Activated naive CD4-positive, alpha-beta T cell (primary cell): ENCODE measurements at places on chromosomes 3 and 15.

- no peak for DNase-seq
Measured at GRCh38 chr3:100129941-100130340, 15.6 kb upstream of the FILIP1L start.

GRCh38 chr15:39921274-39921638 is 1.2 kb upstream of the GPR176 start:
- DNase-seq = no peak

DNA sequence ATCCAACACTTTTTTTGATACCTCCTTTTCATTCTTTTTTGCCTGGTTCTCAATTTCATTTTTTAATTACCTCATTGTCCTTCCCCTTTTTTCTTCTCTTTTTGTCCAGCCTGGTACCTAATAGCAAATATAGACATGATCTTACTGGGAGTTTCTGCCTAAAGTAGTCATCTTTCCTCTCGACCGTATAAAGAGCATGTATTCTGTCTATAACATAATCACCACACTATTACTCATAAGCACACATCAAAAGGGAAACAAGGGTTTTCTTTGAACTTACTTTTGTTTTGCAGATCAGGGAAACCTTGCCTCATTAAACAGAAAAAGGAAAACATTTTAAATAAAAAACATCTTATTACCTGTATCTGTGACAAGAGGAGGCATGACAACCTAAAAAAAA is 33.0 kb downstream of the FAM98B start:
- DNase-seq = no peak

DNA sequence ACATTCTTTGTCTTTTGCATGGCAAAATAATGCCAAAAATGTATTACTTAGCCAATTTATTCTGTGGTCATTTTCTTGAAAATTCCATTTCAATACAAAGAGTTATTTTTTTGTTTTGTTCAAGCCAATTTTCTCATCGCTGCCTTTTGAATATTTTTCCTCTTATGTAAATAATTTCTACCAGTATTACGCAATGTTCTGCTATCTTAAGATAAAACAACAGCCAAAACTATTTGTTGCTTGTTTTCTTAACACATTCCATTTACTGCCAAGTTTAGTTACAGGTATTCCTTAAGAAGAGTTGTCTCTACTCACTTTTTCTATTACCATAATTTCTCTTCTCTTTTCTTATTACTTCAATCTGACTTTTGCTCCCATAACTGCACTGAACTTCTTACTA is 163.1 kb downstream of the ROBO1 start:
- DNase-seq = no peak

GRCh38 chr3:20772869-20773268 is 586.9 kb upstream of the SGO1 start:
- no peak for DNase-seq

- DNase-seq = no peak
Measured at GRCh38 chr3:45003859-45004258, 22.2 kb upstream of the CLEC3B start.

- no peak for DNase-seq
Measured at GRCh38 chr3:51350751-51351150, 34.3 kb upstream of the MANF start.

DNA sequence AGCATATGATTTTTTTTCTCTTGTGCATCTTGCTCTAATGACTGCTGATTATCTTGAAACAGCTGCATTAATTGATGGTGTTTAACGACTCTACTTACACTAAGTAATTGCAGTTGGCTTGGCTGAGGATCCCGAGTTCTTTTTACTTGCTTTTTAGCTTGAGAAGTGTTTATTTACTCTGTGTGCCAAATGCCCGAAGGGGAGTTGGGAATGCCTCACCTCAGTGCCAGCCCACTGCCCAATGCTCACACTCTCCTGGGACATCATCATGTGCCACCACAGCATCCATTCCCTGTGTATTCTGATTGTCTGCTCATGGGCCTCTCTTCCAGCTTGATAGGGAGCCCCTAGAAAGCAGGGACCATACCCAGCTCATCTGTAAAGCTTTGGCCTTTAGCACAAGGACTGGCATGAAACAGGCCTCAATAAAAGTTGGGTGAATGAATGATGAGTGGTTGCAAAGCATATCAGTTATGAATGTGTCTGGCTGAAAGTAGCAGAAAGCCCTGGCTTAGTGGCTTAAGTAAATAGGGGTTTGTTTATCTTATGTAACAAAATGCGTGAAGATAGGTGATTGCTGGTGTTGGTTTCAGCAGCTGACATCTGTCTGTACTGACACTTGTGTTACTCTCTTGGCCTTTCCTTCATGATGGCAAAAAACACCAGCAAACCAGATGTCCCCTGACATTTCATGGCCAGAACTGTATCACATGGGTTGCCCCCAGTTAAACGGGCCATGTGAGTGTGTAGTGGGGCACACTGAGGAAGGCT is 8.1 kb downstream of the PXYLP1 start:
- DNase-seq = no peak

DNA sequence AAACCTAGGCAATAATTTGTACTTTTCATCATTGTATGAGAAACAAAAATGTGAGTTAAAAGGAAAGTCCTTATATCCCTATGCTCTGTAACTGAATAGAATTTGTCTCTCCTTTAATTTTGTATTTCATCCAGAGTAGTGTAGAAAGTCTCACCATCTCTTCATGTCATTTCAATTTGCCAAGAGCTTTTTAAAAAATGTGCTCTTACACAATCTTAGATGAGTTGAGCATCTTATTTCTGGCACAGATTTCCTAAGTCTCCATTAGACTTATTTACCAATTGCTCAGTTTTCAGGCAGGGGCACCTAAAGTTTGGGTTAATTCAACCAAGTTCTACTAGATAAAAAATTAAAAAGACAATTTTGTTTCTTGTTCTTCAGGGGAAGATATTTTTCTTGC is 201.5 kb upstream of the RBMS3 start:
- DNase-seq = no peak

DNA sequence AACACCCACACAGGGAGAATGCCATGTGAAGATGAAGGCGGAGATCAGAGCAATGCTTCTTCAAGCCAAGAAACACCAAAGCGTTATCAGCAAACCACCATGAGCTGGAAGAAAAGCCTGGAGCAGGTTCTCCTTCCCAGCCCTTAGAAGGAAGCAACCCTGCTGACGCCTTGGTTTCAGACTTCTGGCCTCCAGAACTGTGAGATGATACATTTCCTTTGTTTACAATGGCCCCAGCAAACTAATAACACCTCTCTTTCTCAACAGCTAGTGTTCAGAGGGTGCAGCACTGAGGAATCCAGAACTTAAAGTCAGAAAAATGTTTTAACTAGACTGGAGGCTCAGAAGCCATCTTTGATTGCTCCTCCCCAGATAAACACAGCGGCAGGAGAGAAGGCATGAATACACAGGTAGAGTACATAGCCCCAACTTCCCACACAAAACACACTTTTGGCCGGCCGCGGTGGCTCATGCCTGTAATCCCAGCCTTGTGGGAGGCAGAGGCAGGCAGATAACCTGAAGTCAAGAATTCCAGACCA is 132.4 kb upstream of the LPP start:
- no peak for DNase-seq

DNA sequence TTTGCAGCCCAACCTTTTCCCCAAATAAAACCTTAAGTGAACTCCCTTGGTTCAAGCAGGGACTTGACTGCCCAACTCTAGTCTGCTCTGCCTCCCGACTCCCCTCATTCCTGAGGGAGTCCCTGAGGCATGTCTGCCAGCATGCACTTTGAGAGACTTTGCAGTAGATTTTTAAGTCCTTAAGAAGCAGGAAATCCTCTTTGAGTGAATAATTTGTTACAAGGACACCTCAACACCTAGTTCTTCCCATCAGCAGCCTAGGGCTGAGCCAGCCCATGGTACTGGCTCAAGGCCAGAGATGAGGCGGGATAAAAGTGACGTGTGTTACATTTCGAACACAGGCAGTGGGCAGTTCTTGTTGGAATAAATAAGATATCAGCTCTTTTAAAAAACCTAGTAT is 204.3 kb upstream of the SLC2A2 start:
- no peak for DNase-seq

GRCh38 chr3:62229908-62230307 is 143.4 kb downstream of the FEZF2 start:
- no peak for DNase-seq

- DNase-seq = no peak
Measured at GRCh38 chr15:77473328-77473727, 52.6 kb downstream of the HMG20A start.

DNA sequence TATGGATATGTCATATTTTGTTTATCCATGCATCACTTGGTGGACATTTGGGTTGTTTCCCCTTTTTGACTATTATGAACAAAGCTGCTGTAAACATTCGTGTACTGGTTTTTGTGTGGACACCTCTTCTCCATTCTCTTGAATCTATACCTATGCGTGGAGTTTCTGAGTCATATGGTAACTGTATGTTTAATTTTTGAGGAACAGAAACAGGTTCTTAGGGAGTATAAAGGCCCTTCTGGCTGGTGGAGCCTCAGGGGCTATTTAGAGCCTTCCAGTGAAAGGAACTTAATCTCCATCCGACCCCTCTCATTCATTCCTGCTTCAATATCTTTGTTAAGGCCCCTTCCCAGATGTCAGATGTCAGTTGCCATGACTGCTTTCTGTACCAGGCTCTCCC is 14.1 kb upstream of the CTXND1 start:
- DNase-seq = no peak

DNA sequence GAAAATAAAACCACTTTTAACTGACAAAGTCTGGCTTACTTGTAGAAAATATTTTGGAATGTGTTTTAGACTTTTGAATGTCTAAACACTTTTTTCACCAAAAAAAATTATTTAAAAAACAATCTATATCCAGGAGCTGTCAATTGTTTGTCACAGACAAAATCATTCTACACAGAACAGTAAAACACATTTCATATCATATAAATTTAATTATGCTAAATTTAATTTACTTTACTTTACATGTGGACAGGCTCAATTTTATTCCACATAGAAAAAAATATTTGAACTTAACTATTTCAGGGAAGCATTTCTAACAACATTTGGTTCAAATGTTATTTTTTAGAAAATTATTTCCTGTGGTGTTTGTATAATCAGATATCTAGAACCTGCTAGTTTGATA is 1417.0 kb downstream of the ZPLD1 start:
- no peak for DNase-seq

DNA sequence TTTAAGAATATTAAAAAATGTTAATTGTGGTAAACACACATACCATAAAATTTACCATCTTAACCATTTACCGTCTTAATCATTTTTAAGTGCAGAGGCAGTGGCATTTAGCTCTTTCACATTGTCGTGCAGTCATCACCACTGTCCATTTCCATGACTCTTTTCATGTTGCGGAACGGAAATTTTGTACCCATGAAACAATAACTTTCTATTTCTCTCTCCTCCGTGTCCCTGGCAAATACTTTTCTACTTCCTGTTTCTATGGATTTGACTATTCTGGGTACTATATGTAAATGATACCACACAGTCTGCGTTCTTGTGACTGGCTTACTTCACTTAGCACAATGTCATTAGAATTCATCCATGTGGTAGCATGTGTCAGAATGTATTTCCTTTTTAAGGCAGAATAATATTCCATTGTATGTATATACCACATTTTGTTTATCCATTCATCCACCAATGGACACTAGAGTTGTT is 27.9 kb downstream of the AKAP13 start:
- DNase-seq = no peak

DNA sequence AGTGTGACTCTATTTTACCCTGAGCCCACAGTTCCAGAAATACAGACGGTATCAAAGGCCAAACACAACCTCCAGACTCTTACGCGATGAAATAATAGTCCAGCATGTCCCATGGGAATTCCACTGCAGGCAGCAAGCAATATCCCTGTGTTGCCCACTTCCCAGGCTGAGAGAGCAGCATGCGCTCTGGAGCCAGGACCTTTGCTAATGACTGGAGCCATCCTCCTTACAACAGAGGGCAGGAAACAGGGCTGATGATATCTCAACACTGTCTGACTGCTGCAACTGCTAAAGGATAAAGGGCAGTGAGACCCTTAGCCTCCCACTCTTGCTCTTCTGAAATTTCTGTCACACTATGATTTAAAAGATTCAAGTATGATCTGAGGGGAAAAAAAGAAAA is 34.8 kb downstream of the MCF2L2 start:
- no peak for DNase-seq

- DNase-seq = no peak
Measured at GRCh38 chr3:65779390-65779789, 259.3 kb downstream of the MAGI1 start.

DNA sequence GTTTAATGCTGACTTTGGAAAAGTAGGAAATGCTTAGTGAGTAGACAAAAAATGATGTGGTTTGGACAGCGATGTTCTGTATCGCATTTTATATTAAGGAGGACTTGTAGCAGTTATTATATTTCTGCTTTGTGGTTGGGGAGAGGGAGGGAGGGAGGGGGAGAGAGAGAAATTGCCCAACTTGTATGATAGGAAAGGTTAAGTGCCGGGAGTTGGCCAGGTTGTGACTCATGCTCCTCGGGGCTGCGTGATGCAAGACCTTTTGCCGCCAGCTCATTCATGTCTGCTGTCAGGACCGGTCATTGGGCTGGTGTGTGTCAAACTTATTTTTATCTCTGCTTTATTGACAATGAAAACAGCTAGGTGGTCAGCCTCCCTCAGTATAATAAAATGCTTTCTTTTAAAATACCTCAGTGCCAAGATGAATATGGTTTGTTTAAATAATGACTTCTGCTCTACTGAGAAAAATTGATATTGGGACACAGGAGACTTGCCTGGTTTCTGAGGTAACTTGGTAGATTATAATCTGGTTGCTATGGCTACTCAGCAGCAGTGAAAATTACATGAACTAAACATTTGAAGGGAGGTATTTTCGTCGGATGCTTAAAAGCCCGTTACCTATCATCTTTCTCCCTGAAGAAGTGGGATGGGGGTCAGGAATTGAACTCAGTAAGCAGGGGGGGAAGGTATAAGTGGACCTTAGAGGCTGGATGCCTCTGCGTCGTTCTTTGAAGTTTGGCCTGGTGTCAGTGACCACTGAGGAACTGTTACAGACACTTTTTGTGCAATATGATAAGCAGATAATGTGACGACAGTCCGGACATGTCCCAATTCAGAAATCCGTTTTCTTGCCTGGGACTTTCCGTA is 90.7 kb downstream of the FNDC3B start:
- DNase-seq = no peak

GRCh38 chr3:153173758-153174516 is 11.9 kb downstream of the RAP2B start:
- no peak for DNase-seq

DNA sequence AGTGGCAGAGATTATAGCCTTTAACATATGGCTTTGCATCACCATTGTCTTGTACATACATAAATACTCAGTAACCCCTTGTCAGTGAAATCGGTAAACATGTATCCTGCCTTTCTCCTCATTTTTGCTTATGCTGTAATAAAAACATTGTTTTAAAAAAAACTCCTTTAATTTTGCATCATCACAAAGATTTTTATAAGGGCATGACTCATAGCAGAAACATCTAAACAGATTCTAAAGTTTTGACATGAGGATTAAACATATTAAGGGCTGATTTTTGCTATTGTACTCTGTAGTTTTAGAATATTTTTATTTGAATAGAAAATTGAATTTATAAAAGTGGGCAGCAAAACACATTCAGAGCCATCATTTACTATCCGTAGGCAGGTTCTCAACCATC is 275.9 kb downstream of the ZIC4 start:
- no peak for DNase-seq
